GM06990 (cell line): ENCODE measurements at places on chromosomes 12 and 14.

DNA sequence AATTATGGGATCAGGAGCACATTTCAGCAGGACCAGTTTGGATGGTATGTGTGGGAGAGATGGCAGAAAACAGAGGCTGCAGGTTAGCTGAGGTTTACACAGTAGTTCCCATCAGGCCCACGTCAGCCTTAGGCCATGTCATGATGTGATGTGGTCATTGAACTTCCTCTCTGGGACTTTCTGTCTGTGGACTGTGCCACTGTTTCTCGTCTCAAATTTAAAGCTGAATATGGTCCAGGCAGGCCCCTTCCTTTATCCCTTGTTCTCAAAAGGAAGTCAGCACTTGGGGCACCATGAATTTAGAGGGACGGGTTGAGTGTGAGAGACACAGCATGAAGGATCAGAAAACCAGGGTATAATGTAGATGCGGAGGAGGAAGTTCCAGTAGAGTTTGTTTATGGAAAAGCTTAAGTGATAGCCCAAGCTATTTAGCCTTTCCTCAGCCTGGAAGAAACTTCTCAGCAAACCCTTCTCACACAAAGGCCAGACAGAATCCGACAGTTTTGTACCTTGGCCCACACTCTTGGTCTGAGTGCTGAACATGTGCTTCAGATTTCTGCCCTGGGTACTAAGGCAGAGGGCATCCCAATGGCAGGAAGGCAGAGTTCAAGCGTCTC is 3.6 kb upstream of the IGFBP6 start:
- no peak for DNase-seq

DNA sequence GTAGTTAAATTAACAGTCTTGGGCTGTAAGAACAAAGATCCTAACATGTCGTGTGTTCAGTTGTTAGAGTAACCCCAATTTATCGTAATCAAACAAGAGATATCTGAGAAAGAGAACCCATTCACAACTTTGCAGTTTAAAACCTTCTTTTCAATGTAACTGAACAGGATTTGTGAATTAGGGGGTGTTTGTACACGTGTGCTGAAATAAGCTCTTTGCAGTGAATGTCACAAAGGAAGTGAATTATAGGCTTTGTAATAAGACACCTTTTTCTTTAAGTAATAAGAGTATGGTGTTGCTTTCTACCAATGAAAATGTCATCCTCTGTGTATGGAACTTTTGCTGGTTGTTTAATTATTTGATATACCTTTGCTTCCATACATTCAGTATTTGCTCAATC is 114.0 kb downstream of the ALX1 start:
- DNase-seq, result no peak

GRCh38 chr12:64526859-64527258 is 74.9 kb downstream of the TBK1 start:
- no peak for DNase-seq

- no peak for DNase-seq
Observed at GRCh38 chr12:79085106-79085682, 220.6 kb downstream of the SYT1 start.

DNA sequence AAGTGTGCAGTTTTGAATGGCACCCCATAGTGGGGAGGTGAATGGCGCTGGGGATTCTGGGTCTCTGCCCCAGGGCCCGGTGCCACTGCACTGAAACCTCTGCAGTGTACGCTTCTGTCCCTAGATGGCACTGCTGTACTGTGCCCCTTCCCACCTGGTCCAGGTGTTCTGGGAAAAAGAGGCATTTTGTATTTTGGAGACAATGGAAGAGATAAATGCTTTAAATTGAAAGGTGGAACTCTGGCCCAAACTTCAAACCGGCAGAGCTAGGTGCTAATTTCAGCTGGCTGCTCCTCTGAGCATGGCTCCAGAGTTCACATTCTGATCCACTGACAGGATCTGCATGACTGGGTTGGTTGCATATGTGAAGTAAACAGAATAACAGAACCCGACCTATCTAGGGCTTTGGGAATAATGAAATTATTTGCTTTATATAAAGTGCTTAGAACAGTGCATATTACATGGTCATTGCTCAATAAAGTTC is 52.2 kb downstream of the KRT80 start:
- no peak for DNase-seq

GRCh38 chr14:66575014-66575413 is 67.1 kb downstream of the GPHN start:
- no peak for DNase-seq

DNA sequence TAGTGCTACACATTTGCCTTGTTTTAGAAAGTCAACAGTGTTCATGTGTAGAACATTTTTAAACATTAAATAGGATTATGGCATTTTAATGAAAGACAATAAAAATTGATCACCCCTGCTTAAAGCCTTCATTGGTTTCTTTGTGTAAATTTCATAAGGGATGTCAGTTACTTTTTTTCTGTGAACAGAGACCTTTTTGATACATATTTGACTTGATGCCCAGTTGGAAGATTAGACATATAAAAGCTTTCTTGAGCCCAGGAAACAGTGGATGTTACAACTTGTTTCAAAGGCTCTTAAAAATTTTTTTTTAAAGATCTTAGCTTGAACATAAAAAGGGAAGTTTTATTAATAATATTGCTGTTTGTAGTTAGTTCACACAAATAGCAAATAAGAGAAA is 168.7 kb upstream of the PDZRN4 start:
- DNase-seq, result no peak

DNA sequence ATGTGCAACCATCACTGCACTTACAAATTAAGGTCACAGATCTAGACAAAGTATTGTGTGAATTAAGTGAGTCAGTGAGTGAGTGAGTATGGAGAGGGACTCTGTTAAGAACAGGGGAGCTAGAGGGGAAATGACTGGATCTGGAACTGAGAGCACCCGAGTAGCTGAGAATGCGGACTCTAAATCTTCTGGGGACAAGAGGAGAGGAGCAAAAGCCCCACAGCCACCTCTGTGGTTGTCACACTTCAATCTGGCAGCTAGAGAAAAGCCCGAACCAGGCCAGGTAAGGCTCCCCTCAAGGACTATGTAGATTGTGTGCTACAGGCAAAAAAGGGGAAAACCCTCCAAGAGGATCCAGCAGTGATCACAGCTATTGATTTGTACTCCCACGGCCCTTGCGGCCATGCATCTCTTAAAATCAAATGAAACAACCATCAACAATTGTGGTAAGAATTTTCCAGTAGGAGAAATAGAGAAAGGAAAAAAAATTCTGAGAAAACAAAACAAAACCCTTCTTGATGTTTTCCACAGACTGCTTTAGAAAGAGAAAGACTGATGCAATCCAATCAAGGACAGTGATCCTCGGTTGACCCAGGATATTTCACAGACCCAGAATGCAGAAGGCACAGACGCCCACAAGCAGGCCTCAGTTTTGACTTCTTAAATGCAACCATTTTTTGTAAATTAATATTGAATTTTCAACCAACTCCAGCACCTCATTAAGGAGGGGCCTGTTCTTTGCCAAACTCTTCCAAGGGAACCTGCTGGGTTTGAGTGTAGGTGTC is 109.6 kb downstream of the SLC38A6 start:
- no peak for DNase-seq

- DNase-seq, result peak; percentile 44
Observed at GRCh38 chr12:123445388-123446332, 9.2 kb upstream of the RILPL2 start.

DNA sequence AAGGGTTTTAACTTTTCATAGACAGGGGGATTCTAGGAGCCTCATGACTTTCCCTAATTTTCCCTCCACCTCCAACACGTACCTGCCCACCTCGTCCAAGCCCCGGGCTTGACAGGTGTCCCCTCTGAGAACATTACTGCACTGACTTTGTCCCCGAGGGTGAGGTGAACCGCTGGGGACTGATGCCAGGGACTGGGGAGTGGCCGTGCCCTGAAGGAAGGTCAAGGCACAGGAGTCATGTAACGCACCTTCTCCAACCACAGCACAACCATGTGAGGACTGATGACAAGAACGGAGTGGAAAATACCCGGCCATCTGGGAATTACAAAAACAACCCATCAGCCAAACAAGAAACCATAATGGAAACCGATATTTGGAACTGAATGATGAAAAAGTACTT is 214.7 kb upstream of the C14orf180 start:
- no peak for DNase-seq

DNA sequence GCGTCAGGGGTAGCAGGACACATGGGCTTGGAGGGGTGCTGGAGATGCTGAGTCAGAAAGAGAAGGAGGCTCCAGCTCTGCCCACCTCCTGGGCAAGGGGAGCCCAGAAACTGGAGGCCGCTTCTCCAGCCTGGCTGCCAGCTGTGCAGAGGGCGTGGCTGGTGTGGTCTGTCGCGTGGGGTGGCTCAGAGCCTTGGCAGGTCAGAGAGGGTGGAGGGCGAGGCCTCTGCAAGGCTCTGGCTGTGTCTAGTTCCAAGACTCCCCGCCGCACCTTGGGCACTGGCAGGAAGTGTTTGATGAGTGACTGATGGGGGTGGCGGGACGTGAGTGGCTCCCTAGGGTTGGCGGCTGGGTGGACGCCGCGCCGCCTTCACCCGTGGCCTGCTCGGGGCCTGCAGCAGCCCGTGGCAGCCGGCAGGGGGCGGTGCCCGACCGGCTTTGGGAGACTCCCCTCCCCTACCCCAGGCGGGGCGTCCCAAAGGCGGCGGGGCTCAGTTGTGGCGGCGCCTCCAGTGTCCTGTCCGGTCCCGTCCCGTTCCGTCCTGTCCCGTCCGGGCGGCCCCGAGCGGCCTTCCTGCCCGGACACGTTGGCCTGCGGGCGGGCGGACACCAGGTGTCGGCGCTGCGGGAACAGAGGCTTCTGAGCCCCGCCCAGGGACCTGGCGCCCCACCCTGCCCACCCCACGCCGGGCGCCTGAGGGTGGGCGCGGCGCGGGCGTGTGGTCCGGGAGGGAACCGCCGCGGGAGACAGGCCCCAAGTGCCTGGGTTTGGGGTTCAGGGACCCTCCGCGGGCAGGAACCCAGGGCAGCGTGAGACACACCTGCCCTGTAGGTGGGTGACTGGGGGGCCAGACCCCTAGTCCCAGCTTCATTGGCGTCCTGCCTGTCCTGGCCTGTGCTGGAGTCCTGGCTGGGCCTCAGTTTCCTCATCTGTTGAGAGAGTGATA is 39.7 kb downstream of the KRT80 start:
- DNase-seq, result peak; percentile 38

DNA sequence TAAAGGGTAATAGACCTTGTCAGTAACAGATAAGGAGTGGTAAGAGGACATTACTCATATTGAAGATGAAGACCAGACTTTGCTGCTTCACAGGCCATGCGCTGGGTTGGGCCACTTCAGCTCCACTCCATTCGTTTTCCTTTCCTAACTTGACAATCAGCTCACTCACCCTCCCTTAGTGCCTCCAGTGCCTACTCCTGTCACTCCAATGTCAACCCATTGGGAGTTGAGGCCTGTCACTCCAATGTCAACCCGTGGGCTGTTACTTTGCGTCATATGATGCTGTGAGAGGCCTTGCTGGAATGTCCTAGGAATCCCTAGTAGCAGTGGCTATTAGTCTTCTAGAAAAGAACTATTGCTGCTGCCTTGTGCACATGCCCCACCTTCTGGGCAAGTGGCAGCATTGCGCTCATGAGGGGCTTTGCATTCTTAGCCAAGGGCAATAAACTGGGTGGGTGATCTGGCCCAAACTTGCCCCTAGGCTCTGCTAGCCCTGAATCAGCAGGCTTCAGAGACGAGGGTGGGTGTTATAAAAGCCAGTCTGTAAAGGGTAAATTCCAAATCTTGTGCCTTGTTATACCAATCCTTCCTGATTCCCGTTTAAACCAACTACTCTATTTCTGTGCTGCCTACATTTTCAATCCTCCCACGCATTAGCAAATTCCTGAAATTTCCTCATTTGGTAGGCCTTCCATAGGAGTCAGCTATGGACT is 36.1 kb downstream of the BAZ2A start:
- DNase-seq, result no peak

- no peak for DNase-seq
Observed at GRCh38 chr12:18651525-18651924, 86.3 kb downstream of the PLCZ1 start.

DNA sequence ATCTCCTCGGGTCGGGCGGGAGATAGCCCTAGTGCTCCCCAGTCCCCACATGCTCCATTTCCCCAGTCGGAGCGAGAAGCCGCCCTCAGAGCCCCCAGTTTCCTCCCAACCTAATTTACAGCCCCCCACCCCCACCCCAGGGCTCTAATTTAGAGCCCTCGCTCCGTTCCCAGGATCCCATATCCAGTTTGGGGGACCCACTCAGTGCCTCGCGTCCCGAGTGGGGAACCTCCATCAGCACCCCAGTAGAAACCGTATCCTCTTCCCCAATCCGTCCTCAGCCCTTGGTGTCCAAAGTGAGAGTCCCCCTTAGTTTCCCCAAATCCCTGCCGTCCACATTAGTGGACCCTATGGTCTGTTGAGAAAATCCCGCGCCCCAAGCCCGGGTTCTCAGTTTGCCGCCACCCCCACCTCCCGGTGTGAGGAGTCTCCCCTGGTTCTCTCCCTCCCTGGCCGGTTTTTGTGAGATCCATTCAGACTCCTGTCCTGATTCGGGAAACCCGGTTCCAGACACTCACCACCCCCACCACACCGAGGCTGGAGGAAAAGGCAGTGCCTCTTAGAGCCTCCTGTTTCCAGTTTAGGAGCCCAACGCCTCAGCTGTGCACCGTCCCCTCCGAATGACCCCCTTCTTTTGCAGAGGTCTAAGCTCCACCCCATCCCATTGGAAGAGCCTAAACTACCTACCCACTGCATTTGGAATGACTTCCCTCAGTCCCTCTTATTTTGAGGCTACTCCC is 809 bp upstream of the MSI1 start:
- no peak for DNase-seq

GRCh38 chr12:50750366-50750765 is 13.5 kb upstream of the ATF1 start:
- DNase-seq, result no peak

DNA sequence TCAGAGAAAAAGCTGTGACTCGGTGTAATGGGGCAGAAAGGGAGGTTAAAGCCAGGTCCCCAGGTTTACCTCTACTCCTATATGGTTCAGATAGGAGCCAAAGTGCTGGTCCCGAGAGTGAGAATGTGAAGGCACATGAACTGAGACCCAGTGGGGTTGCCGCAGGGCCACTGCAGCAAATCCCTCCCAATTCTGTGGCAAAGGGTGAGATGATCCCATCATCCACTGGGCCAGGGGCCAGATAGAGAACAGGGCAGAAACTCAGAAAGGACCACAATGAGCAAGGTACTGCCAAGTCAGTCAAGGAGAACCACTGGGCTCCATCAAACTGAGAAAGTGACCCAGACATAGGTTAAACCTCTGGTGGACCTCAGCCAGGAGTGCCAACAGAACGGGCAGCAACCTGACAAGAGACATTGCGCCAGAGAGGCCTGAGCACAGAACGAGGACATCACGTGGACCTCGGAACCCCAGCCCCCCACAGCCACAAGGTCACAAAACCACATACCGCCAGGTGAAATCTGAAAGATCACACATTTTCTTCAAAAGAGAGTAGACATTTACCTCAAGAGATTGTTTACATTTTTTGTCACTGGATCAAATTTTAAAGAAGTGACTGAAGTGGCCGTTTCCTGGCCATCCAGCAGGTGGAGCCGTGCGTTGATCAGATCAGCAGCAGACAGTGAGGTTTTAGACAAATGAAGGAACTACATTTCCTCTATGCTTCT is 20.5 kb upstream of the ITPR2 start:
- DNase-seq, result no peak
